HuH-7 (cell line): ENCODE measurements at places on chromosomes 2 and 18.

DNA sequence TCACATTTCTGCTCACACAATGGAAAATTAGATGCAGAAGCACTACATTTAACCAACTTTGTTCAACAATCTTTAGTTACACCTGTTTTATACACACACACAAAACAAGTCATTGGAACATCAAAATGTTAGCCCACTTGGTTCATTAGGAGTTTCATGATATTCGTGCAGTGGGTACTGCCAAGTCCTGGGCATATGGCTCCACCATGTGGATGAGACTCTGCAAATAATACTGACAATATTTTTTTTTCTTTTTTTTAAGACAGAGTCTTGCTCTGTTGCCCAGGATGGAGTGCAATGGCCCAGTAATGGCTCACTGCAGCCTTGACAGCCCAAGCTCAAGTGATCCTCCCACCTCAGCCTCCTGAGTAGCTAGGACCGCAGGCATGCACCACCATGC lies 34.5 kb upstream of the GRB14 start:
- no peak for DNase-seq

DNA sequence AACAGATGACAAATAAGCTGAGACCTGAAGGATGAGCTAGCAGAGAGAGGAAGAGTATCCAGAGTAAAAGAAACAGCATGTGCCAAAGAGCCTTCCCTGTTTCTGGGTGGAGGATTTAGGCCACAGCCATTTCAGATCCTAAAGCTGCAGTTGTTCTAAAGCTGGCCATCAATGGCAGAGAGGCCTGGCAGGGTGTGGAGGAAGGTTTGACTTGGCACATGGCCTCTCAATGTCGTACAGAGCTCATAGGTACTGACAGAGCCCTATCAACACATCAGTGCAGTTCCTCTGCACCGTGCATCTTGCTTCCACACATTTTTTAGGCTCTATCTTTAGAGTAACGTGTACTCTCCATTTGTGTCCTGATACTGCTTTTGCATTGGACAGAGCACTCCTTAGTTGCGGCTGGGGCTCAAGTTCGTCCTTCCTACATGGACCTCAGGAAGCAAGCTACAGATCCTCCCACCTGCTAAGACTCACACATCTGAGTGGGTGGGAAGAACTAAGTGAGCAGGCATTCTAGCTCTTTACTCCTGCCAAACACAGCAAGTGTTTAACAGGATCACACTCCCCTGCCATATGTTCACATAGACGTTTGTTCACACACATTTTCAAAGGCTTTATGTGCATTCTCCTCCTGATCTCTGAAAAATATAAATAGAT lies 3.0 kb upstream of the CHMP3 start:
- no peak for DNase-seq

DNA sequence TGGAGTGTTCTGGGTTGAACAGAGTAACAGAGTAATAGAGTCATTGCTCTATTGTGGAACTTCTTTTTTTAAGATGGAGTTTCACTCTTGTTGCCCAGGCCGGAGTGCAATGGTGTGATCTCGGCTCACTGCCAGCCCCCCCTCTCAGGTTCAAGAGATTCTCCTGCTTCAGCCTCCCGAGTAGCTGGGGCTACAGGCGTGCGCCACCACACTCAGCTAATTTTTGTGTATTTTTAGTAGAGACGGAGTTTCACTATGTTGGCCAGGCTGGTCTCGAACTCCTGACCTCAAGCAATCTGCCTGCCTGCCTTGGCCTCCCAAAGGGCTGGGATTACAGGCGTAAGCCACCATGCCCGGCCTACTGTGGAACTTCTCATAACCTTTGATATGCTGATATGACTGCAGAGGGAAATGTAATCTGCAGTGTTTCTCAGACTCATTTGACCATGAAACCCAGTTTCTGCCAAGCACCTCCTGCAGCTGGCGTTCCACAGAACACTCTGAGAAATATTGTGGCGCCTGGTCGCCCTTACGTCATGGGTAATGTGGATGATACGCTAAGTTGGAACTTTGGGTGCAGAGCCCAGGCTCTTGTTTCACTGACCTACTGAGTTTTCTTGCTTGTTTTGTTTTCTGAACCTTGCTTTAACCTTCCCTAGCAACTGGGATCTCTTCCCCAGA lies 213.8 kb downstream of the BCL2 start:
- DNase-seq, result no peak

- DNase-seq, result no peak
These were observed 6.0 kb upstream of the HNRNPLL start for GRCh38 chr2:38608755-38609154.

GRCh38 chr2:222305516-222306392 lies 7.0 kb upstream of the PAX3 start:
- DNase-seq, result no peak

GRCh38 chr2:24020244-24020643 lies 10.4 kb downstream of the MFSD2B start:
- DNase-seq, result no peak

- DNase-seq, result no peak
These were observed 8.6 kb upstream of the PCARE start for GRCh38 chr2:29082804-29083495.

DNA sequence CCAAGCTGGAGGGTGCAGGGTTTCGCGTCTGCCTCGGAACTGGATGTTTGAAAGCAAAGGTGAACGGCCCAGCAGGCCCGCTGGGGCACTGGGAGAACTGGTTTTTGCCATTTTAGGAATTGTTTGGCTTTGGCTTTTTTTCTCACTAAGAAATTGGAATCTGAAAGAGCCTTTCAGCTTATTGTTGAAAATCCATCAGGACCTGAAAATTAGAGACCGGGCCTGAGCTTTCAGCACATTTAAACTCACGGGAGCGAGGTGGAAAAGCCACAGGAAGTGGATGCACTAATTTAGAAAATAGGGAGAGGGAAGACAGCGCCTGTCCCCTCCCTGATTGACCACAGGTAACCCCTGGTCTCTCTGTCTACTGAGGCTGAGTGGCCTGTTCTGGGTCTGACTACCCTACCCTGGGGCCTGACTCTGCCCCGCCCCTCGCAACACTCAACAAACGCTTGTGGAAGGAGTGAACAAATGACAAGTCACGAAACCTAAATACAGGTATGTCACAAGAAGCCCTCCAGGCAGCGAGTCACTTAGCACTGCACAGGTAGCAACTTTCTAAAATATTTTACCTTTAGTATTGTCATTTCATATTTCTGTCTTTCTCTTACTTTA lies 100.3 kb upstream of the MBOAT2 start:
- no peak for DNase-seq

DNA sequence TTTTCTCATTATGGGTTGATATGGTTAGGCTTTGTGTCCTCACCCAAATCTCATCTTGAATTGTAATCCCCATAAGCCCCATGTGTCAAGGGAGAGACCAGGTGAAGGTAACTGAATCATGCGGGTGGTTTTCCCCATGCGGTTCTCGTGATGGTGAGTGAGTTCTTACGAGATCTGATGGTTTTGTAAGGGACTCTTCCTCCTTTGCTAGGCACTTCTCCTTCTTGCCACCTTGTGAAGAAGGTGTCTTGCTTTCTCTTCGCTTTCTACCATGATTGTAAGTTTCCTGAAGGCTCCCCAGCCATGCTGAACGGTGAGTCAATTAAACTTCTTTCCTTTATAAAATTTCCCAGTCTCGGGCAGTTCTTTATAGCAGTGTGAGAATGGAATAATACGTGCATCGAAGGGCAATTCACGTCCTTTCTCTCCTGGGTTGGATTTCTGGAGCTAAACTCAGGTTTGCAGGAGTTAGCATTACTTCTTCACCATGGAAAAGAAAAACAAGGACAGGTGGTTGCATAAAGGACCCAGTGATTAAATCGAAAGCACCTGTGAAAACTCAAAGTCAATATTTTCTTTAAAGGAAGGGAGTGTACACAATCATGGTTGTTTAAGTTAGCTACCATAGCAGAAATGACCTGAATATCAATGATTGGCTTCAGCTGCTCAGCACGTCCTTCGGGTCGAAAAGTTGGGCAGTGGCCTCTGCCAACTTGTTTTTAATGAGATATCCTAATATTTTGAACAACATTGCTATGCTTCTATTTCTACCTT lies 54.1 kb downstream of the CDC42EP3 start:
- no peak for DNase-seq

DNA sequence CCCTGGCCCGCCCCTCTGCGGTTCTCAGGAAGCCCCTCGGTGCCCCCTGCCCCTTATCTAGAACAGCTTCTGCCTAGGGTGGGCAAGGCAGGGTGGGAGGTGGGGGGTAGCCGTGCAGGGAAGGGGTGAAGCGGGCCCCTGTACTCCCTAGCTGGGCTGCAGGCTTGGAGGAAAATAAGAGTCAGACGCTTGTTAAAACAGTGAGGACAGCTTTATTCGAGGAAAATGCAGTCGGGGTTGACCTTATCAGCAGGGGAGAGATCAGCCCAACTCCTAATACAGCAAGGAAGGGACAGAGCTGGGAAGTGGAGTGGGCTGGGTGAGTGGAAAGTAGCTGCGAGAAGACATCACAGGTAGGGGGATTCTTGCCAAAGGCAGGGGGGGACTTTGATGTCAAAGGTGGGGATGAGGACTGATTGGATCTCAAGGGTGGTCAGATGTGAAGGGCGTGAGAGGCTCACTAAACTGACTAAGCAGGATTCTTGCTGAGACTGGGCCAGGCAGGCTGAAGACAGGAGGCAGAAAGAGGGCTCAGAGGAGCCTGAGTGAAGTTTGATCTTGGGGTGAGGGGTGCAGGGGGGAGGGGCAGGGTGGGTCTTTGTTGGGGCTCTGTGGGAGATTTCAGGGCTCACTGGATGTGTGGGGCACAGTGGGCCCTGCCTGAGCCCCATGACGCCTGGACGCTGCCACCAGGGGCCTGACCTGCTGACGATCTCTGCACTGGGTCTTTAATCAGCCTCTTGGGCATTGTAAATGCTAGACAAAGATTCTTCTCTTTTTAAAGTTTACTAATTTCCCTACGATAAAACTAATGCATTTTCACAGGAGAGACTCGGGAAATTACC lies 29.9 kb downstream of the HPCAL1 start:
- no peak for DNase-seq

DNA sequence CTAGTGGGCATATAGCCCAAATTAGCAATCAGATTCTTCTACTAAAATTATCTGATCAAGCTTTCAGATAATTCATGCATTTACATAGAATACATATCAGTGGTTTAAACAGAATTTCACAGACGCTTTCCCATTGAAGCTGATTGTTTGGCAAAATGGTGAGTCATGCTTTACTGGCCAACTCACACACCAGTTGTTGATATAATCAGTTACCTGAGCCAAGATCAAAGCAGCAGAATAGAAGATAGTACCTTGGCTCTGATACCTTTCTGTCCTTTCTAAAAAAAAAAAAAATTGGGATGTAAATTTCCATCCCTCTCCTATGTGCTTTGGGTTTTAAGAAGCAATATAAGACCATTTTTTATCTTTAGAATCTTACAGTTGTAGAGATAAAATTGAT lies 178.0 kb downstream of the MCFD2 start:
- DNase-seq, result no peak

DNA sequence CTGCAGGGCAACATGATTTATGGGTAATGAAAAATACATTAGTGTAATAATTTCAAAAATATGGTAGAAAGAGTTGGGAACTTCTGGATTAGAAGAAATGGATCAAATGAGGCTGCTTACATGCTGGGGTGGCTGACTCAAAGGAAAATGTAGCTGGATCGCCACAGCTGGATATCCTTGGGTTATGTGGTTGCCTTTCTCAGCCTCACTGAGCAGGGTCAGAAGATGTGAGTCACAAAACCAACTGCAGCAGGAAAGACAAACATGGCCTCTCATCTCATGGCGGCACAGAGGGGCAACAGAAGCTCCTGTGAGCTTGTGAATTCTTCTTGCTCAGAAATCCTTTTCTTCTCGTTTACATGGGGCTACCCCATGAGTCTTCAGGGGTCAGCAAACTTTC lies 317.1 kb upstream of the SPRED2 start:
- DNase-seq, result no peak

DNA sequence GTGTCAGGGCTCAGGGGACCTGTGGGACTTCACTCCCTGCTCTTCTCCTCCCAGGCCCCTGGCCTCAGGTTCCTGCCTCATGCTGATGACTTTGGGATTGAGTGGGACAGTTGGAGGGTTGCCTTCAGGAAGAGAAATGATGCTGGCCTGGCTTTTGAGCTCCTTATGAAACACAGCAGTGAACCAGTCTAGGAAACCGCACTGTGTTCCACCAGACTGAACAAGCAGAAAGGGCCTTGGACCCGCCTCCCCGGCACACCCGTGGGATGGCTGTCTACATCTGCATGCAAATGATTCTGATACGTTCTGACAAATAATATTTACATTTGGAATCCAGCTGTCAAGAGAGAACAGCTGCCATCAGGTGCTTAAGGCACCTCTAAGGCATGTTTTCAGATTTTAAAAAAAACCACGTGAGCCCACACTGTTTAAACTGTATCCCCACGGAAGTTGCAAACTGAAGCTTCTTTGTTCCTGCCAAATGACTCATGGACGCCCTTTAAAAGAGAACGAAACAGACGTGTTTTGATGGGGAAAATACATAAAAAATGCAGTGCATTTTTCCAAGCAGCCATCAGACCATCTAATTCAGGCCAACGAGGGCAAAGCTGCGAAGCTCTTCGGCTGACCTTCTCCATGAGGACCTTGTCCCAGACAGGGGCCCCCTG lies 27.6 kb upstream of the ASAP2 start:
- DNase-seq, result no peak

- no peak for DNase-seq
These were observed 6.6 kb upstream of the RPL37A start for GRCh38 chr2:216491793-216492596.

DNA sequence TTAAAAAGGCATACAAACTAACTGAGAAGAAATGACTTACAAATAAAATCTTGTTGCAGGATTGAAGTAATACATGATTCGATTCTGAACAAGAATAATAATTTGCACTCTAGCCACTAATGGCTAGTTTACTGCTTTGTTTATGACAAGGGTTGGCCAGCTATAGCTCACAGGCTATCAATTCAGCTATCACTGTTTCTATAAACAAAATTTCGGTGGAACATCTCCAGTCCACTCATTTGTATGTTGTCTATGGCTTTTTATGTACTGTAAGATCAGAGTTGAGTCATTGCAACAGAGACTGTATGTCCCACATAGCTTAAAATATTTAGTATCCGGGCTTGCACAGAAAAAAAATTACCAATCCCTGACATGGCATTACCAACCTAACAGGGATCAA lies 543.7 kb upstream of the CNTNAP5 start:
- no peak for DNase-seq

- DNase-seq, result no peak
These were observed 167.1 kb upstream of the FAM98A start for GRCh38 chr2:33766175-33766574.

DNA sequence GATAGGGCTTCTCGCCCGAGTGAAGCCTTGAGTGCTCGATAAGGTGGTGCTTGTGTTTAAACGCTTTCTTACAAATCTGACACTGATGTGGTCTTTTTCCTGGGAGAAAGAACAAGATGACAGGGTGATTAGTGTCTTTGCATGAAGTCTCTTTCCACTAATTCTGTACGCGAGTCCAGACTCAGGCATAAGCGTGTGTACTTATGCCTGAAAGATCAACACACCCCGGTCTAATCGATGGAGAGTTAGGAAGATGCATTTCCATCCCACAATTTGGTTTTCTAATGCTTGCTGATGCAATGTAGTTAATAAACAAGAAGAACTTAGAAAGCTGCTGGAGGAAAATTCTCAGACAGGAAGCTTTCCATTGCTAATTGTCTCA lies 130.0 kb downstream of the ZEB2 start:
- no peak for DNase-seq

- no peak for DNase-seq
These were observed 32.6 kb downstream of the MRPL35 start for GRCh38 chr2:86231680-86232372.
